ENCODE measurements at places on chromosomes 13 and 19.

DNA sequence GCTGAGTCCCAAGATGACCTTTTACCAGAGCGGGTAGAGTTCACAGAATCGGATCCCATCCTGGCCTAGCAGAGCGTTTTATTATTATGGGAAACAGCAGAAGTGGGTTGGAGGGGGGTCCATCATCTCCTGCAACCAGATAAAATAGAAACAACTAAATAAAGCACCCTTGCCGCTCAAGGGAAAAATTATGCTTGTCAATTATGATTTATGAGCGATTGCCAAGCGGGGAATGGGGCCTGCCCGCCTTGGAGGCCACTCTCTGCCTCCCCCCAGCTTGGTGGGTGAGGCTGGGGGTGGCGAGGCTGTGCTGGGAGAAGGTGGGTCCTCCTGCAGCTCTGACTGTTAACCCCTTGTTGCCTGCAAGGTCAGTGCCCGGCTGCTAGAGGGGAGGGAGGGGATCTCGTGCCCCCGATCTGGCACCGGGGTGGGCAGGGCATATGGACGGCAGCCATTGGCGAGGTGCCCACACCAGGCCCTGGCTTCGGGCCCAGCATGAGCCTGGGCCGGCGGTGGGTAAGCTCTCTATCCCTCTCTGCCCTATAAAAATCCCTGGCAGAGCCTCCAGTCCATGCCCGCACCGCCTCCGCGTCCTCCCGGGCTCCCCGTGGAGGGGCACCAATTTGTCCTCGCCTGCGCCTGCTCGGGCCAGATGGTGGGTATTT lies 129.1 kb downstream of the URI1 start:
- no peak for DNase-seq

DNA sequence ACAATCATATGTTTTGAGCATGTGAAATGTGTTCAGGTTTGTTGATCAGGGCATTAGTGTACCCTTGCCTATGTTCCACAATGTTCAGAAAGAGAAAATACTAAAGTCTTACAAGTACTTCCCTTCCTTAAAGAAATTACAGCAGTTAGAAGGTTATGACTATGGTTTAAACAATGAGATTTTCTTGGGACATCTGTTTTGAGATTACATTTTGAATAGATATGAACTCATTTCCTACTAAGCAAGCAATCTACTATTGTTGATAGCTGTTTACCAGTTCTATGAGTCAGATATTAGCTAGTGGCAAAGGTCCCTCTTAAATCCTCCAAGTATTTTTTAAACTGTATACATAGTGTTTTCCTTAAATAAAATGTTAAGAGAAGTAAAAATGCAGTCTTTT lies 241.3 kb downstream of the DACH1 start:
- DNase-seq: no peak

DNA sequence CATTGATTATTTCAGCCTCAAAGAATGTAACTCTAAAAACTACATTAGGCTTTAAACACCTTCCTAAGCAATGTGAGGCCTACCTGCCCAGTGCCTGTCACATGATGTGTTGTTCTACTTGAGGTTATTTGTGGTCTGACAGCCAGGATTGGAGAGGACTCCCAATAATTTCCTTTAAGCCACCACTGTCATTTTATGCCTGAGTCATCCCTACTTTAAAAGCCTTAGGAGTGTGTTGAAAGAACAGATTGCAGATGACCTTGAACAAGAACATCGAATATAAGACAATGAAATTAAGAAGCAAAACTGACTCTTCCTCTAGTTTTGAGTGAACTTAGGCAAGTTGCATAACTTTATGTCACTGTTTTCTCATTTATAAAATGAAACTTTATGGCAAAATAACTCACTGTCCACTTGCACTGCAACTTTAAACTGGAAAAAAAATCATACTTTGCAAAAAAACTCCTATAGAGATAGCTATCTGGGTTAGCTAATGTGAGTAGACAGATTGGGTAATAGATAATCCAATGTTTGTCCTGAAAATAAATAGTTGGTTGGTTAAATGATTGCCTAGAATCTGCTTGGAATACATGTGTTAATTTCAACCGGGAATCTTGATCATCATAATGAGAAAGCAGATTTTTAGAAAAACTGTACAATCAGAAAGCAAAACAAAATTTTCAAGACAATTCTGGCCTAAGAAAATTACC lies 361.2 kb downstream of the SUCLA2 start:
- no peak for DNase-seq

- DNase-seq: no peak
Measured at GRCh38 chr19:30649934-30650614, 277.9 kb downstream of the ZNF536 start.

All from T-cell (primary cell).